Gastroesophageal sphincter (tissue), 4 donors: ENCODE measurements at places on chromosomes 2 and 18. TPM values are rescaled to one million over a fixed set of nuclear protein-coding genes. Genes with fewer than 3 reads are reported as not detected.

The HOXD13 gene
- not detected for total RNA-seq

The TUBB8B gene
- total RNA-seq, result not detected

The SMYD1 gene
- 2.0 TPM for total RNA-seq

The NDUFV2 gene
- 230 TPM for total RNA-seq

The CNRIP1 gene
- total RNA-seq, result 22.2 TPM

The SERPINB2 gene
- total RNA-seq, result 14.5 TPM

The TCF7L1 gene
- total RNA-seq, result 5.4 TPM

The DUSP2 gene
- total RNA-seq, result 5.4 TPM

The ITGB6 gene
- total RNA-seq, result not detected

The ALK gene
- total RNA-seq, result 0.96 TPM

The GPR45 gene
- not detected for total RNA-seq

The GNAL gene
- 13.5 TPM for total RNA-seq

The ARPC2 gene
- total RNA-seq, result 275 TPM

The LONRF2 gene
- total RNA-seq, result 54.4 TPM

The REG1B gene
- not detected for total RNA-seq

The CXCR1 gene
- total RNA-seq, result not detected

The SLC1A4 gene
- total RNA-seq, result 13.8 TPM

The MCM6 gene
- 9.8 TPM for total RNA-seq

The LDAH gene
- total RNA-seq, result 19.0 TPM

The CNDP1 gene
- total RNA-seq, result not detected

The CXCR4 gene
- total RNA-seq, result 7.8 TPM

The MC2R gene
- total RNA-seq, result not detected

The CYP27A1 gene
- total RNA-seq, result 20.9 TPM

The RAX gene
- total RNA-seq, result not detected

The SCYGR5 gene
- not detected for total RNA-seq

The CBLN2 gene
- total RNA-seq, result not detected

The FARP2 gene
- 43.0 TPM for total RNA-seq
